AG09319 (cell line): ENCODE measurements at places on chromosomes 13 and 19.

DNA sequence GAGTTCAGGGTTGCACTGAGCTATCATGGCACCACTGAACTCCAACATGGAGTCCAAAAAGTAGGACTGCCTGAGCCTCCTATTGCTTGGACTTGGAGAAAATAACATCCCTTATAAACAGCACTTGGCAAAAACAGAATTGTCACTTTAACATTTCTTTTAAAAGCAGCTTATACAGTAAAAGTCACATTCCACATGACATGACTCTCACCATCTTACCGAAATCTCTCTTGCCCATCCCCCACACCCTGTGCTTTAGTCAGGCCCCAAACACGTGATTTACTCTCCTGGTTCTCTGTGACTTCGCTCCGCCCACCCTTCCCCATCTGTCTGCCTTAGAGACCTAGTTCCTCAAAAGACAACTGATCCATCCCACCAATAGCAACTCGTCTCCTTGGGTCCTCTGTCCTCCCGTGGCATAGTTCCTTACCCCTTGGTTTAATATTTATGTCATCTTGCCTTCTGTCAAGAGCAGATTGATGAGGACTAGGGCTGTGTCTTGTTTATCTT lies 4.6 kb downstream of the SAFB start:
- DNase-seq, result no peak

GRCh38 chr19:52961981-52962380 lies 700 bp downstream of the ZNF816 start:
- no peak for DNase-seq

DNA sequence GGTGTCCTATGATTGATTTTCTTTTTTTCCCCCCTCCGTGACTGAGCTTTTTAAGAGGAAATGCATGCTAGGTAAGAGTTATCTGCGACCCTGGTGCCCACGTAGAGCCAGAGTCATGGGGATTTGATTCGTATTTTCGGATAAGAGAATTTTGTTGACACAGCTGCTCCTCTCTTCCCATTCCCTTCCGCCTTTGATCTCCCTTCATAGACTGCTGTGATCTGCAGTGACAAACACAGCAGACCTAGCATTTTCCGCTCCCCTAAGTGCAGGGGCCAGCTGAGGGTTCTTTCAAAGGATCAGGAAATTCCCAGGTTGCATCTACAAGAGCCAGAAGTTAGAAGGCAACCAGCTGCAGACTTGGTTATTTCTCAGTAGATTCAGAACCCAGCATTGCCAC lies 70.5 kb downstream of the ZNF568 start:
- DNase-seq, result no peak

- no peak for DNase-seq
Observed at GRCh38 chr13:34037636-34038540, 219.9 kb downstream of the RFC3 start.

DNA sequence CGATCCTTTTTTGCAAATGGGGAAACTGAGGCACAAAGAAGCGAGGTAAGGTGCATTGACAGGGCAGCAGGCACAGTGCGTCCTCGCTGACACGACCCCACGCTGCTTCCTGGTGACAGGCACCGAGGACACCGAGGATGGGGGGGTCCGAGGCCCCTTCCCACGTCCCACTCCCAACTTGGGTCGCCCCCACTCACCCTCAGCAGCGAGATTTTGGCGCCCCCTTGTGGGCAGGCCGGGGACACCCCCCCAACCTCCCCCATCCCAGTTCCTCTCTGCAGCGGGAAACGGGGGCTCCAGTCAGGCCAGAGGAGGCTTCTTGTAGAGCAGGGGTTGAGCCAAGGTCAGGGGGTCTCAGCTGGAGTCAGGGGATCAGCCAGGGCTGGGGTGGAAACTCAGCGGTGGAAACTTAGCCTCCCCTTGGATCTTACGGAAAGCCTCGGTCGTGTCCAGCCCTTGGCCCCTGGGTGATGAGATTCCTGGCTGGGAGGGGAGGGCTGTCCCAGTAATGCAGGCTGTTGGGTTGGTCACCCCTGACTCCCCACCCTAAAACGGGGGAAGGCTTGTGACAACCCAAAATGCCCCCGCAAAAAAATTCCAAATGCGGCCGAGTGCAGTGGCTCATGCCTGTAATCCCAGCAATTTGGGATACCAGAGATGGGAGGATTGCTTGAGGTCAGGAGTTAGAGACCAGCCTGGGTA lies 8.2 kb downstream of the SMIM24 start:
- DNase-seq, result no peak
